Stimulated activated CD4-positive, alpha-beta T cell treated with anti-CD3 and anti-CD28 coated beads, Interleukin-4, amount 100 ng/mL, for 1 hour (primary cell): ENCODE measurements at places on chromosomes 6 and 20.

DNA sequence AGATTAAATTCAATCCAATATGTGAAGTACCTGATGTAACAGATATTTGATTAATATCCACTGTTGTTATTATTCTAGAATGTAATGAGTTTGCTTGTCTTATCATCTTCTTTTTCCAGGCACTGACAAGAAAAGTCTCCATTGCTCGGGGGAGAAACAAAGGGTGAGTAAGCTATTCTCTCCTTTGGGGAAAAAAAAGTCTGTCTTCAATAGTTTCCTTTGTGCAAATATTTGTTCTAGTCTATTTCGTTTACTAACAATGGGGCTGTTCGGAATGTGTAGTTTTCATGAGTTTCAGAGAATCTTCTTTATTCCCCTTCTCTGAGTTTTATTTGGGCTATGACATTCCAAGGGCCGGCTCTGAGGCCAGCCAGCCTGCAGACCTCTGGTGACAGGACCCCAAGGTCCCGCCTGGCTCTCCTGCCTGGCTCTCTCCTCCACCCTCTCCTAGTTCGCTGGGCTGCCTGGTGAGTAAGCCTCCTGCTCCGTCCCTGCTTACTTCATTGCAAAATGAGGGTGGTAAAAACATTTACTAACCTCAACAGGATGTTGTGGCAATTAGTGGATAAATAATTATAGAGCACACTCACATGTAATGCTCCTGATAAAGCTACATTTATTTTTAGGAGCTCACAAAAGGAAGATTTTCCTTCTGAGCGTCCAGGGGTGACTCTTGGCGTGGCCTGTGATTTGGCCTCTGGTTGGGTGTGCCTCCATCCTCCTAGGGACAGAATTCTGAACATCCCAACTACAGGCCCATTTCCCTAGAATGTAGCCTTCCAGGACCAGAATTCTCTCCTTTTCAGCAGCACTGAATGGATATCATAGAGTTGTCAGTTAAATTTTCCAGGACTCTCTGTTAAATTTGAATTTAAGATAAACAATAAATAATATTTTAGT, 43.1 kb upstream of the SNX9 start:
- DNase-seq = no peak

DNA sequence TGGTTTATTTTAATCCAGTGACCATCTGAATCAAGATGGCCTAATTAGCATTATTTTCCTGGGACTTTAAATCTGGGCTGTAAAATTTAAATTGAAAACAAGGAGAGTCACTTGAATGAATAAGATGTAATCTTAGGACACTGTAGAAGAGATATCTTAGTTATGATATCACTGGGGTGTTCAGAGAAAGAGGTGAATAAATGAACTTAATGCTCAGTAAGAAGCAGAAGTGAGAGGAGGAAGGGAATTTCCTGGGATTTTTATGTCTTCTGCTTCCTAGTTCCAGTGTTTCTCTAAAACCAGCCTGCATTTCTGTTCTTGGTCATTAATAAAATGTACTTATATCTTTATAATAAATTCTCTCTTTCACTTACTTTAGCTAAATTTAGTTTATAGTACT, 136.8 kb upstream of the PTPRK start:
- no peak for DNase-seq

DNA sequence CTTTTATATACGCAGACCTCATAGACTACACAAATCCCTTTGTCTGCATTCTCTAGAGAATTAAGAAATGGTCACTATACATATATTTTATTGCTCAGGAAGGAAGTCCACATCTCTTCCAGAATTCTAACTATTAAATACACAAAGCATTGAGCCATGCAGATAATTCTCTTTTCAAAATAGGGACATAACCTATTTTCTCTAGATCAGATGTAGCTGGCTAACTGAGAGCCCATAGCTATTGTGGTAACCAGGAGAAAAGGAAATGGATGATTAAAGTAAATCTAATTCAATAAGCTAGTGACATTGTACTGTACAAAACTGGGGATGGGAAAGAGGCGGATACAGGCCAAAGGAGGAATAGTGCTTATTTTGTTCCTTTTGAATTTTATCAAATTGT, 137.2 kb downstream of the BACH2 start:
- no peak for DNase-seq

DNA sequence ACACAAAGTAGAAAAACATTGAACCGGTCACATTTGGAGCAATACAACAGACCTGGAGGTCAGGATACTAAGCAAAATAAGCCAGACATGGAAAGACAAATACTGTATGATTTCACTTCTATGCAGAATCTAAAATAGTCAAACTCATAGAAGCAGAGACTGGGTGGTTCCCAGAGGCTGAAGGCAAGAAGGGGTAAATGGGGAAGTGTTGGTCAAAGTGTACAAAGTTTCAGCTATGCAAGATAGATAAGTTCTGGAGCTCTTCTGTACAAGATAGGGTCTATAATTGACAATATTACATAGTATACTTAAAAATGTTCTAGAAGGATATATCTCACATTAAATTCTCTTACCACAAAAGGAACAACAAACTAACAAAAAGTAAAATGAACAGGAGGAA, 70.3 kb downstream of the TMEM244 start:
- no peak for DNase-seq

DNA sequence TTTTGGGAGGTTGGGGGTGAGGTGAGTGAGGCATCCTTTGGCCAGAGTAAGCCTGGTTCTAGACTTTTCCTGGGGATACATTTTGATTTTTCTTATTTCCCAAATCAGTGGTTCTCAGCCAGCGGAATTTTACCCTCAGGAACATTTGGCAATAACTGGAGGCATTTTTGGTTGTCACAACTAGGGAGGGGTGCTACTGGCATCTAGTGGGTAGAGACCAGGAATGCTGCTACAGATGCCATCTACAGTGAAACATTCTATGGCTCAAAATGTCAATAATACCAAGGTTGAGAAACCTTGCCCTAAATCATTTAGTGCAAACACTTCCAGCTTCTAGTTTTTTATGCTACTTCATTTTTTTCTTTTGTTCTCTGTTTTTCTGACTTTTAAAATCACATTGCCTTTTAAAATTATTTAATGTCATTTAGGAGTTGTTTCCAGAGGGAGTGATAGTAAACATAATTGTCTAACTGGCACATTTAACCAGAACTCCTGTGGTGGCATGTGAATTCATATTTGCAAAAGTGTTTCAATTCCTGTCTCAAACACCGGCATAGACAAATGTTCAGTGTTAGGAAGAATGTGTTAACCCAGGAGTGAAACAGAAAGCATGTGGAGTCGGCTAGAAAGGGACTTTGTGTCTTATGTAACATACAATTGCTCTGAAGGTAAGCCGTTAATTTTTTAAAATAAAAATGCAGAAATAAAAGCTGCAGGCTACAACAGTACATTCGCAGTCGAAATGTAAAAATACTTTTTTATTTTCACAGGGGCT, 59.0 kb downstream of the QRSL1 start:
- no peak for DNase-seq

- no peak for DNase-seq
Measured at GRCh38 chr6:138598562-138599173, 99.4 kb upstream of the NHSL1 start.

DNA sequence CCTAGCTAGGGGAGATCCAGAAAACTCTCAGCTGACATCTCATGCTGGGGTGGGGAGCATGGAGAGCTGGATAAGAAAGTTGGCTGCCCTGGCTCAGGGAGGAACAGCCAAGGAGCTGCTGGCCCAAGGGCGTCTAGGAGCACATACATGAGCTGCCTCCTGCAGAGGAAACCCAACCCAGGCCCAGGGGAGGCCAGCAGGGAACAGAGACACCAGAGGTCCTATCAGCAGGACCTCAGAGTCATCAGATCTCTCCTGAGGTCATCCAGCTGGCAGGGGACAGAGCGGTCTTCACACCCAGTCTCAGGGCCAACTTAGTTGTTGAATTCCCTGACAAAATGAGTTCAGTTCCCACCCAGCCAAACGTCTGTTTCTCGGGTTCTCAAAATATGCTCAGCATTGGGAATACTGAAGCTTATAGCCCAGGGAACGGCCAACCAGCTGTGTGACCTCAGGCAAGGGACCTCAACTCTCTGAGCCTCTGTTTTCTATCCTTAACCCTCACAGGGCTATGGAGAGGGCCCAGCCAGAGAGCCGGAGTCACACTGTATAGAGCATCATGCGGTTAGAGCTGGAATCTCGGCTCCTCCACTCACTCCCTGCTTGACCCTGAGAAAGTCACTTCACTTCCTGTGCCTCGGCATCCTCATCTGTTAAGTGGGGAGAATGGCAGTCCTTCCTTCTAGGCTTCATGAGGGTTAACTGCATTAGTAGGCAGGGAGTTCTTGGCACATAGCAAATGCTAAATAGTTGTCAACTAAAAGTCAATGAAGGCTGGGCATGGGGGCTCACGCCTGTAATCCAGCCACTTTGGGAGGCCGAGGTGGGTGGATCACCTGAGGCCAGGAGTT, 13.8 kb downstream of the ADA start:
- DNase-seq = no peak
